Retina (tissue), 1 donor: ENCODE measurements at places on chromosomes 4 and X.

- DNase-seq, result no peak
Measured at GRCh38 chr4:4456351-4456750, 69.4 kb downstream of the NSG1 start.

- DNase-seq, result no peak
Measured at GRCh38 chrX:2220829-2221567, 279.8 kb downstream of the DHRSX start.

- no peak for DNase-seq
Measured at GRCh38 chr4:38757945-38758600, 24.7 kb downstream of the TLR10 start.

DNA sequence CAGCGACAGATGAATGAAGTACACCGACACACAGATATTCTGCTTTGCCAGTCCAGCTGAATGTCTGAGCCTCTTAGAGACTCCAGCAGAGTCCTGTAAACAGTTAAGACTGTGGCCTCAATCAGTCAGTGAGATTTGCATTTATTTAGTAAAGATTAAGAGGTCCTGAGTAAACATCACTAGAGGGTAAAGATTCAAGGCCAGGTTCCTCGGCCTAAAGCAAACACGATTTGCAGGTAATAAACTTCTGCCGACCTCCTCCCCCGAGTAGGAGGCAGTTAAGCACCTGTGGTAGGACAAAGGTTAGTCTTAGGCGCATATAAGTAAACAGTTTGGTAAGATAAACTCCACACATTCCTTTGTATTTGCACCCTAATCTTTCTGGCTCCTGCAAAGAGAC, 99.6 kb downstream of the CFAP47 start:
- no peak for DNase-seq

DNA sequence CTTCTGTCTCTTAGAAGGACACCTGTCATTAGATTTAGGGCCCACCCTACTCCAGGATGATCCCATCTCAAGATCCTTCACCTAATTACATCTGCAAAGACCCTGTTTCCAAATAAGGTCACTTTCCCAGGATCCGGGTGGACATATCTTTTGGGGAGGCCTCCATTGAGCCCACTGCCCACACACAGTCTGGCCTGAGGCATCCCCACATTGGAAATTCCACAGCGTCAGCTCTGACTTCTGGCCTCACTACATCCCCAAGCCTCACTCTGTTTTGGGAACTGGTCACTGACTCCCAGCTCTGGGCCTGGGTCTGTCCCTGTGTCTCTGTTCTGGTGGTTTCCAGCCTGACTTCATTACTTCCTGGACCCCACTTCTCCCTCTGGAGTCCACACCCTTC, 285.5 kb downstream of the CRLF2 start:
- no peak for DNase-seq

- DNase-seq, result no peak
Measured at GRCh38 chrX:34112459-34112858, 19.7 kb downstream of the FAM47A start.

DNA sequence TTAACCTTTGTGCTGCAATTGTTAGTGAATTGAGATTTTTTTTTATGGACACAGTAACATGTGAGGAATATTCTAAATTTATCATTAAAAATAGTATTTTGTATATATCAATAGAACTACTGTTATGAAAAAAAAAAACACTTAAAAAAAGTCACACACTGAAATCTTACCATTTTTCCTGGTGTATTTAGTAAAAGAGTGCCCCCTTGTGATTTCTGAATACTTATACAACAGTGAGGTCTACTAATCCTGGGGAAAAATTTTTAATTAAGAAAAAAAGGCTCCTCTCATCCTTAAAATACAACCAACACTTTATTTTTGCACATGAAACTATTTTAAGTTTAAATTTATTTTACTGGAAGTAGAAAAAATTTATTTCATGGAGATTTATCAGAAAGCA, 56.4 kb upstream of the SPOCK3 start:
- DNase-seq, result no peak

DNA sequence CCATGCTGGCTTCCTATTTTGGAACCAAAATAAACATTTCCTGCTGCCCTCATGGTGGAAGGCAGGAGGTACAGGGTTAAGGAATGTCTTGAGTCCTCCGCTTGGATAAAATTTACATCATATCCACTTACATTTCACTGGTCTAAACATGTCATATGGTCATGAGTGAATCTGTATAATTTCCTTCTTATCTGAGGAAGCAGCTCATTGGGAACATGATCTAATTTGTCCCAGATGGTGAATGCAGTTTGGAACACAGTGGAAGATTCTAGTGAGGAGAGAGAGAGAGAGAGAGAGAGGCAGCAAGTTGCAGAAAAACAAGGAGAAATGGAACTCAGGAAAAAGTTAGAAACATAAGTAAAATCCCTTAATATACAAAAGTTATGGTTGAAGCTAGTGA, 46.8 kb downstream of the MXRA5 start:
- no peak for DNase-seq

- no peak for DNase-seq
Measured at GRCh38 chrX:77510007-77510406, 62.8 kb downstream of the FGF16 start.

GRCh38 chrX:81259714-81260395, 58.0 kb downstream of the SH3BGRL start:
- DNase-seq, result no peak

DNA sequence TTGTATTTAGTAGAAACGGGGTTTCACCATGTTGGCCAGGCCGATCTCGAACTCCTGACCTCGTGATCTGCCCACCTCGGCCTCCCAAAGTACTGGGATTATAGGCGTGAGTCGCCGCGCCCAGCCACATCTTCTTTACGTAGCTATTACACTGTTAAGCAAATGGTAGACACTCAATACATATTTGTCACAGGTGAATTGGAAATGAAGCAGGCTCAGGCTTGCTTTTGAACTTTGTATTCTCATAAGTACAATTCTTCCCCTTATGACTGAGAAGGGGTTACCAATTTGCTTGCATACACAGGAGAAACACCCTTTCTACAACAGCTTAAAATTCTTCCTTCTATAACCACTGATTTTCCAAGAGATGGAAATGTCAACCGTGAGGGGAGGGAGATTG, 787 bp upstream of the SRPX2 start:
- no peak for DNase-seq

DNA sequence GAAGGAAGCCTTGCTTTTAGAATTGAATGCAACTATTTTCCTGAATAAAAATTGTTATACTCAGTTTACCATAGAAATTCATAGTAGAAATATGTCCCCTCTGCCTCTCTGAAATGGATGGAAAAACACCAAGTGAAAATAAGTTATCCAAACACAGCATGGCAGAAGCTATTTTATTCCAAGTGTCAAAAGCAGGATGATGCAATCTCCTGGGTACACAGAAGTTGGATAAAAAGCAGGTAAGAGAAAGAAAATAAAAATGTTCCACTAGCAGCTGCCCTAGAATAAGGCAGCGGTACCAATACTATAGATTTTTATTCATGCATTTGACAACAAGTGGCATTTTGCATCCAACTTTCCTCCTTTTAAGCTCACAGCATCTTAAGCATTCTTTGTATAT, 89.0 kb upstream of the TENT5D start:
- DNase-seq, result no peak

DNA sequence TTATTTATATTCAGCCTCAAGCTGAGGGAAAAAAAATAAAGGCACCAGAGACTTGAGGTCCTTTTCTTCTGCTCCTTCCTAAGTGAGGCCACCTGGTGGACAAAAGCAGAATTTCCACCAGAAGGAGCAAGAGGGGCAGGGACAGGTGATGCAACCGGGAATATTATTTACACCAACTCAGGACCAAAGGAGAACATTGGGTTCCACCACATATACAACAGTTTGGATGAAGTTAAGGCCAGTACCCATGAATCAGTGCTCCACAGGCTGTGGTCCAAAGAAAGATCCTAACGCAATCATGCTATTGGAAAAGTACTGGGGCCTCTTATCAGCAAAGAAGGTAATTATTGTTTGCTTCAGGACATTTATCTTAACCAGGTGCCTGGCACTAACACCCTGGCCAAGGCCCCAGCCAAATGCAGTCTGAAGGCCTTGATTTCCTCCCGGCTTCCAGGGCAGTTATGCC, 57.4 kb downstream of the TSC22D3 start:
- DNase-seq, result peak; percentile 71

- DNase-seq, result no peak
Measured at GRCh38 chrX:26788402-26788998, 572.5 kb downstream of the MAGEB5 start.

GRCh38 chr4:27000820-27001219, 140.2 kb downstream of the STIM2 start:
- no peak for DNase-seq

- no peak for DNase-seq
Measured at GRCh38 chr4:71866212-71866885, 82.5 kb upstream of the GC start.

GRCh38 chr4:1880332-1880731, 9.1 kb downstream of the NSD2 start:
- no peak for DNase-seq
